Retina (tissue), 1 donor: ENCODE measurements at places on chromosomes 4 and X.

DNA sequence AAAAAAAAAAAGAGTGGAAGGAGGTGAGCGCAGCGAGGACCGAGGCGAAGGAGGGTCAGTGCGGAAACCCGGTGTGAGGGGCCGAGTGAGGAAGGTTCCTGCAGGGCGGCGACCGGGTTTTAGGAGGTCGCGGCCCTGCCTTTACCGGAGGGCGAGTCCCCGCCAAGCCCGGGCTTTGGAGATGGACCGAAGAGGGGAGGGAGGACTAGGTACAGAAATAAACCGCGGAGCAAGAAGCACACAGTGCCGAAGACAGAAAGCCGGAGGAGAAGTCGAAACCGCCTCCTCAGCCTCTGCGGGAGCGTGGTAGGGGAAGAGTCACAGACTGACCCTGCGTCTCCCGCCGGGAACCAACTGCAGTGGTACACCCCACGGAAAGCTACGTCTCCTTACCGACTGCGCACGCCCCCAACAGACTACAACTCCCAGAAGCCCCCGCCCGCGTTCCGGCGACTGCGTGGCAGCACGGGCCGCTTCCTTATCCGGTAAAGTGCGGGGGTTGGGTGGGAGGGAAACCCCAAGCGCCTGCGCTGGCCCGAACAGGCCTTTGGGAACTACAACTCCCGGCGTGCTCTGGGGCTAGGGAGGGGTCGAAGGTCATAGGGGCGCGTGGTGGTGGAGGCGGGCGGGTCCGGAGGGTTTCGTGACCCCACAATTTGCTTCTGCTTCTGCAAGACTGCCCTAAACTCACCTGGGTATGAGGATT, at the start of gene NFXL1:
Gene NFXL1, minus strand, starts transcription at position 364 of the 706 bp plus-strand sequence. CDS start 380 bp downstream, outside the sequence.
- DNase-seq, result peak; percentile 94

GRCh38 chr4:28250646-28251045, 1390.0 kb downstream of the STIM2 start:
- DNase-seq, result no peak

DNA sequence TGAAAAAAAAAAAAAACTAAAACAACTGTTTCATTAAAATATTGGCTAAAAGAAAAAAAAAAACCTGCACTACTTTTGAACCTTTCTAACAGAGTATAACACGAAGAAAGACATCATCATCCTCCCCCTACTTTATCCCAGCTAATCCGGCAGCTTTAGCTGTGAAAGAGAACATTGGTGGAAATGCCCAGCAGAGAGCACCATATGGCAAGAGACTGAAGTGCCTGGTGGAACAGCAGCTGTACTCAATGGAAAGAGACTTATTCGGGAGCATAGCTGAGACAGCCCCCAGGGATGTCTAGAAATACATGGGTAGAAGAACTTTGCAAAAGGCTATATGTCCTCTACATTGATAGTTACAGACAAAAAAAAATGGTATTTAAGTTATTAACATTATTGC, 30.3 kb downstream of the STPG2 start:
- peak; percentile 40 for DNase-seq

- DNase-seq, result no peak
Observed at GRCh38 chrX:133594156-133594555, 178.9 kb upstream of the GPC4 start.

- DNase-seq, result no peak
Observed at GRCh38 chr4:139017861-139018260, 2.3 kb downstream of the NOCT start.

GRCh38 chr4:90025248-90025647, 101.9 kb upstream of the CCSER1 start:
- DNase-seq, result no peak

DNA sequence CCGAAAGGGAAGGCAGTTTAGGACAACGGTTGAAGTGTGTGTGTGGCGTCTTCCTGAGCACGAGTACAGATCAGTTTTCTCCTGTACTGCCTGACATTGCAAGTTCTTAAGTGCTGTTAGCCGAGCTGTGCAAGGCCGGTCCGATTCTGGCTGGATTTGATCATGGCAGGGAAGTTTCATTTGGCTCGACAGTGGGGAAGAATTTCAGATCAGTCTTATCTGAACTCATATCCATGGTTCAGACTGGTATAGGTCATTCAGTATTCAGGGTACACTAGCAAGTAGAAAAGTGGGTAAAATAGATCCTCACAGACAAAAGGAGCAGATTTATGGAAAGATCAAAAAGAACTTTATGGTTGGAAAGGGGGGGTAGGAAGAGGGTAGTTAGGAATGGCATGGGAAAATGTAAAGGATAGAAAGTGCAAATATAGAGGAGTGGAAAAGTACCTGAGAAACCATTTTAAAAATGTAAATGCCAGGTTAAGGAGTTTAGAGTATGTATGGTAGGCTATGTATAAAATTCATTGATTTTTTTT, 716 bp downstream of the THAP9 start:
- DNase-seq, result no peak

- DNase-seq, result no peak
Observed at GRCh38 chrX:17038681-17039161, 92.3 kb downstream of the REPS2 start.

- no peak for DNase-seq
Observed at GRCh38 chrX:16966752-16967448, 20.4 kb downstream of the REPS2 start.

- no peak for DNase-seq
Observed at GRCh38 chr4:56972809-56973208, 4.6 kb downstream of the NOA1 start.
